ENCODE measurements at places on chromosomes 4 and X.
A peak's percentile ranks its signal among the peaks of the same experiment; 100 is the strongest.

DNA sequence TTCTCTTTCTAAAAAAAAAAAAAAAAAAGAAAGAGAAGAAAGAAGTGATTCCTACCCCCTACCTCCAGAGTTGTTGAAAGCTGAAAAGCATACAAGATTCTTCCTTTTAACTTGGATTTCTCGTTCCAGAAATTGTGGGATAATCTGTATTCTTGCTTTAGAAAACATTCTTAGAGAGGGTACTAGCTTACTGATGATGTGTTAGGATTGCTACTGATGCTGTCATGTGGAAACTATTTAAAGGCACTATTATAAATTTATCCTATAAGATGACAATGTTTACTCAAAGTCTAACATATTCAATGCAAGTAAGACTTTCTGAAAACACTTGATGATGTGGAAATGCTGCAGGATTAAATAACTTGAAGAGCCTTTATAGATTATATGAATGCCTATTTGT, 204.0 kb upstream of the PUDP start:
- peak; percentile 6 for DNase-seq

- DNase-seq = peak; percentile 65
These were observed 27.7 kb downstream of the CD38 start for GRCh38 chr4:15805583-15806517.

GRCh38 chrX:64580605-64581004, 185.4 kb upstream of the MTMR8 start:
- no peak for DNase-seq

- peak; percentile 19 for DNase-seq
These were observed 48.6 kb downstream of the TMEM164 start for GRCh38 chrX:110051559-110051958.

- peak; percentile 9 for DNase-seq
These were observed 240.5 kb downstream of the STIM2 start for GRCh38 chr4:27101126-27101525.

GRCh38 chr4:42498040-42498439, 100.8 kb downstream of the SHISA3 start:
- DNase-seq = no peak
